ENCODE measurements at places on chromosomes 3 and 15.

GRCh38 chr15:85702321-85703101, 92.2 kb downstream of the KLHL25 start:
- DNase-seq: no peak

GRCh38 chr15:99476413-99477222, 89.2 kb upstream of the MEF2A start:
- DNase-seq: peak; percentile 32

DNA sequence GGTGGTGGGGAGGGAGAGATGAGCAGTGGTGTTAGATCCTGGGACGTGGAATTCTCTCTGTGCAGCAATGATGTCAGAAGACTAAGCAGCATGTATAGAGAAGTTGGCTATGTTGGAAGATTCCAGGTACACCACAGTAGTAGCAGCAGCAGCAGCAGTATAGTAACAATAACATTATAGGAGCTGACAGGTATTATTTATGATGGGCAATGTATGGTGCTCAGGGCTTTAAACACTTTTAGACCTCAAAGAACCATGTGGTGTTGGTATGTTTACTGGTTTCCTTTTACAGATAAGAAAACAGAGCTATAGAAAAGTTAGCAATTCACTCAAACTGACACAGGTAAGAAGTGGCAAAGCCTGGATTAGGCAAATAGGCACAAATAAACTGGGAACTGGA, 103.9 kb downstream of the CCNL1 start:
- no peak for DNase-seq

DNA sequence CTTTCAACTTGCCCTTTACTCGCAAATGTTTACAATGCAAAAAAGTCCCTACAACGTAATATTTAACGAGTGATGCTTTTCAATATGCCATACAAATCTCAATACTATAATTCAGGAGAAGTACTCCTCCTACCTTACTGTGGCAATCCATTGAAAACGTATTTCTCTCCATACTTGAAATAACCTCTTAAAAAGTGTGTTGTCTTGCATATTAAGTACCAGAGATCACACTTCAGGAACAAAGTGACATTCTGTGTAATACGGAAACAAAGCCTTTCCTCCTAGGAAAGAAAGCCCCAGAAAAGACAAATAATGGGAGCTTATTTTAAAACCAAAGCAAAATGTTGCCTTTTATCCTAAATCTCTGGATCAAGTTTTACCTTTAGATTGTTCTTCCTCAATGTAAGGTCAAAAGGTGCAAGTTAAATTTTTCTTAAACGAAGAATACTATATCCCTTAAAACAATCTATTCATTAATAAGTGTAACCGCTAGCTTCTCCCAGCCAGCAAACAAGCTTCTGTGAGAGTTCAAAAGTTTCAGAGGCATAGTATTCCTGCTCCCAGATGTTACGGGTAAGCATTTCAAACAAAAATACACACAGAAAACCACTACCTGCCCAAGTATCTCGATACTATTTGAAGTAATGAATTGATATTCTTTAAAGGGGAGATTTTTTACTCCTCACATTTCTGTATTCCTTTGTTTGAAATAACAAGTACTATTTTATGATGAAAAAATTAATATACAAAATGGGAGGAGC, 1.7 kb downstream of the TJP1 start:
- DNase-seq: no peak

All from T-cell (primary cell).